NCI-H1105 treated with DMSO at 0.1 percent for 48 hours (cell line): ENCODE measurements at places on chromosomes 7 and 10.

DNA sequence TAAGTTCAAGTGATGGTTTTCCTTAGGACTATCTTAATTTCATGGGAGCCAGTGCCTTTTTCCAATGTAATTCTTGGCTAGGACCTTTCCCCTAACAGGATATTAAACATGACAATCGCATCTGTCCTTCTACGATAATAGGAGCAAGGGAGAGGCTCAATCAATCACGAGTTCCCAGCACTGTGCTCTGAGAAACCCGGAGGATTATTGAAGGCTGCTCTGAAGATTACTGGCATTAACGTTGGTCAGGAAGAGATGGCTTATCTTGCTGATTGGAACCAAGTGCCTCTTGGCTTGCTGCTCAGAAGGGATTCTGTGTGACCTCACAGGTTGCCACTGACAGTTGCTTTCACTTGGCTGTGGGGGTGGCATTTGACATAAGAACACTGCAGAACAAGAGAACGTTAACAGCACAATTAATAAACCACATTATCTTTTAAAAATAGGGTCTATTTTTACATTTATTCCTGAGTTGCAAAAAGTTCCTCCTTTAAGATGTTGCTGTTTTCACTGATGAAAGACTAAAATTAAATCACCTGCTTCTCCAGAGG, 252.1 kb upstream of the TAC1 start:
- no peak for DNase-seq

GRCh38 chr7:3194501-3195141, 106.4 kb upstream of the SDK1 start:
- DNase-seq = no peak

GRCh38 chr10:50517626-50518025, 106.1 kb downstream of the SGMS1 start:
- DNase-seq = no peak

- DNase-seq = no peak
These were observed 225.9 kb downstream of the WDR11 start for GRCh38 chr10:121076776-121077715.

GRCh38 chr7:4683043-4683883, 1.2 kb downstream of the FOXK1 start:
- no peak for DNase-seq

- no peak for DNase-seq
These were observed 132.9 kb upstream of the FAM3C start for GRCh38 chr7:121529003-121529402.

DNA sequence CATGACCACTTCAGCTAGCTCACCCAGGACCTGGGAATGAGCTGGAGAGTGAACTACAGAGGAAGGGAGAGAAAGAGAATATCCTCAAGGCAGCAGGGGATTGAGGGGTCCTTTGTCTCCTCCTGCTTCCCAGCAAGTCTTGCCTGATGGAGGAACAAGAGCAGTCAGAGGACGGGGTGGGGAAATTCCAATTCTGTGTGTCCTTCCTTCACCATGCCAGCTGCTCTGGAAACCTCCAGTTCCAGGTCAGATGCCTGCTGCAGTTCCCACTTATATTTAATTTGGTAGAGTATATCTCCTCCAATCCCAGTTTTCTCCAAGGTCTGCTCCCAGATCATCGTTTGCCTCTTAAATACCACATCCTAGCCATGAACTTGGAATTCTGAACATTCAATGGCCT, 21.4 kb upstream of the LEP start:
- no peak for DNase-seq

DNA sequence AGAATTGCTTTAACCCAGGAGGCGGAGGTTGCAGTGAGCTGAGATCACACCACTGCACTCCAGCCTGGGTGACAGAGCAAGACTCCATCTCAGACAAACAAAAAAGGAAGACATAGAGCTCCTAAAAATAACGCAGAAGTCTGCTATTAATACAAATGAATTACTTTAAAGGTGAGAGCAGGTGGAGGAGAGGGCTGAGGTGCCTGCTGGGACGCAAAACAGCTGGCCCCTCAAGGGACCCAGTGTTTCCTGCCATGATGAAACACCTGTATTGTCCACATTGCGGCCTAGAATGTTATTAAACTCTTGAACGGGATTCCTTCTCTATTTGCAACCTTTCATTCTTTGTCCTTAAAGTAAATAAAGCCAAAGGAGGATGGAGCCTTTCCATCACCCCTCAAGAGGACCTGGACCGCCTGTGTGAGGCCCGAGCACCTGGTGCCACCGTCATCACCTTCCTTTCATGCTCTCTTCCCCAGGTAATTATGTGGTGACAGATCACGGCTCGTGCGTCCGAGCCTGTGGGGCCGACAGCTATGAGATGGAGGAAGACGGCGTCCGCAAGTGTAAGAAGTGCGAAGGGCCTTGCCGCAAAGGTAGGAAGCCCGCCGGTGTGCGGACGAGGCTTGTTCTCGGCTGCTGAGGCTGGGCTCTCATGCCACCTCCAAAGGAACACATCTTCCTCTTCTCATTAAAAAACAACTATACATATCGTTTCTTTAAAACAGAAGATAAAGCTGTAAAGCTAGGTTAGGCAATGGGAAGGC, 136.7 kb downstream of the EGFR start:
- DNase-seq = peak; percentile 47

- DNase-seq = no peak
These were observed 19.1 kb downstream of the ADAM8 start for GRCh38 chr10:133257489-133258065.

- no peak for DNase-seq
These were observed 432.7 kb upstream of the VSTM2A start for GRCh38 chr7:54109501-54109900.

- DNase-seq = no peak
These were observed 75.1 kb downstream of the ZMIZ1 start for GRCh38 chr10:79143879-79144278.

GRCh38 chr7:1569016-1569415, 816 bp downstream of the PSMG3 start:
- DNase-seq = no peak

- no peak for DNase-seq
These were observed 199.2 kb upstream of the KMT2E start for GRCh38 chr7:104814671-104815400.

- DNase-seq = no peak
These were observed 9.8 kb downstream of the SAP25 start for GRCh38 chr7:100563809-100564400.

DNA sequence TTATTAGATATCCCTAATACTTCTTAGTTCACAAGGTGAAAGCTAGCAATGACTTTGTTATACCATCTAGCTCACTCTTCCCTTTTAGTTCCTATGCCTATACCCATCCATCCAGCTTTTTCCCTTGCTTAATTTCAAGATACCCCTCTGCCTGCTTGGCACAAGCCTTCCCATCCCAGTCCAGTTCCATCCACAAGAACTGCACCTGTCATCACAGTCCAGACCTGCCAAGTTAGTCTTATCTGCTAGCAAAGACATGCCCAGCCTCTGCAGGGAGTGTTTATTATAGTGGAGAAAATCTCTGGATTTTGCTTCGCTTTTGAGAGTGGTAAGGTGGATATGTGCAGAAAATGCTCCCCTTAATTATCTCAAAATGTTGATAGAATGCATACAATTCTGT, 158.2 kb downstream of the ST7 start:
- peak; percentile 57 for DNase-seq

DNA sequence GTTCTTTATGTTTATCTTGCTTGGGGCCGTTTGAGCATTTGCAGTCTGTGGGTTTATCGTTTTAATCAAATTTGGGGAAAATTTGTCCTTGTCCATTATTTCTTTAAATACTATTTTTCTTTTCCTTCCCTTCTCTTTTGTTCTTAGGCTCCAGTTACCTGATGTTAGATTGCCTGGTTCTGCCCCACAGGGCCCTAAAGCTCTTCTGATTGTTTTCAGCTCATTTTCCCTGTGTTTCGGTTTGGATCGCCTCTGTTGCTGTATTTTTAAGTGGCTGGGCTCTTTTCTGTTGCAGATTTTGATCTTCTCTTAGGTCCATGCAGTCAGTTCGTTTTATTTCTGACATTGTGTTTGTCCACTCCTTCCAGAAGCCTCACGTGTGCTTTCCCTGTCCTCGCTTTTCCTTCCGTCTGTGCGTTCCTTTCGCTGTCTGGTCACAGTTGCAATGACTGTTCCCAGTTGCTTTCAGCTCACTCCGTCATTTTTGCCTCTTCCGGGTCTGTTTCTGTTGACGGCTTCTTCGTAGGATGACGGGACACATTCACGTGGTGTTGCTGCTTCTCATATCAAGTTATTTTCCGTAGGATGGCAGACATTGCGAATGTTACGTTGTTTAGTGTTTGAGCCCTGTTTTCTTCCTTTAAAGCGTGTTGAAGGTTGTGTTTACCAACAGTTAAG, 111.4 kb downstream of the INPP5A start:
- DNase-seq = no peak

GRCh38 chr10:69636626-69637605, 6.9 kb downstream of the FAM241B start:
- DNase-seq = peak; percentile 33

DNA sequence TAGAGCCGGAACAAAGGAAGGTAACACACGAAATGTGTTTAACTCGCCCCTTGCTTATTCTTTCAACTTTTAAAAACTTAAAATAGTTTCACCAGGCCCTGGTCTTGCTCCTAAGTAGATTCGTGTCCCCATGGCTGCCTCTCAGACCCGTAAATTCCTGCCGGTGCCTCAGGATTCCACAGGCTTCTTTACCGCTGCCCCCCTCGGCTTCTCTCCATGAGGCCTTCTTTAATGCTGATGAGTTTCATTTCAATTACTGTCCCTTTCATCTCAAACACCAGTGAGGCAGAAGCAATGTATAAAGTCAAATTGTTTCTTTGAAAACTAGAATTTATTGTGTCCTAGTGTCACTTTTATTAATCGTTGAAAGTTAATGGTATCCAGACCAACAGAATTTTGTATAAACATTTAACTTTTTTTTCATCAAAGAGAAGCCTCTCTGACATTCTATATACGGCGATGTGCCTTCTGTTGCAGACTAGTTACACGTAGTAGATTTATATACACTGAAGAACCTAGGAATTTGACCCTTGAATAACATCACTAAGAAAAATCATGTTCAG, 225.2 kb downstream of the C7orf25 start:
- no peak for DNase-seq

- no peak for DNase-seq
These were observed 10.4 kb upstream of the FAS start for GRCh38 chr10:88980247-88980646.

DNA sequence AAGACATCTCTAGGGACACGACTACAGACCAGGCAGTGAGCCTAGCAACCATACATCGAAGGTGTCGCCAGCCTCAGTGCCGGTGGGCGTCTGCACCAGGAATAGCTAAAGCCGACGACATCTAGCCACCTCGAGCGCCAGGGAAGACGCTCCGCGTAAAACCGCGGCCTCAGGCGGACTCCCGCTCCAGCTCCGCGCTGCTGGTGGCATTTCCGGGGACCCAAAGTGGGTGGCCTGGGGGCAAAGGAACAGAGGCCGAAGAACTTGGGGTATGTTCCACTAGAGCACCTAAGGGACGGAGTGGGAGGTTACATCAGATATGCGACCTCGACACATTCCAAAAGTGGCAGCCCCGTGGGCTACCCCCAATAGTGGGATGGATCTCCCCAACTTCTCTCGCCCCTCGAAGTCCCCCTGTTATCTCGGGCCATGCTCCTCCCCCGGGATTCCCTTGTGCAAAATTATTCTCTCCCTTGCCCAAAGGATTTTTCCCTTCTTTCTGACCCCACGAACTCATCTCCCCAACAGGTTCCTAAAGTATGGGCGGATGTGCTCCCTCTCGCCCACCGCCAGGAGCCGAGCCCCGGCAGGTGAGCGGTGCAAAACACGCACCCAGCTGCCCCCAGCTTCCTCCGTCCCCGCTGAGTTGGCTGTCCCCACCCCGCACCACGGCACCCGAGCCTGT, 1.2 kb downstream of the KCNMA1 start:
- peak; percentile 7 for DNase-seq

GRCh38 chr7:157274991-157275427, 61.8 kb upstream of the DNAJB6 start:
- DNase-seq = no peak

GRCh38 chr7:158975526-158976467, 119.4 kb downstream of the DYNC2I1 start:
- peak; percentile 52 for DNase-seq

- no peak for DNase-seq
These were observed 66.6 kb upstream of the SYPL1 start for GRCh38 chr7:106178593-106179134.

DNA sequence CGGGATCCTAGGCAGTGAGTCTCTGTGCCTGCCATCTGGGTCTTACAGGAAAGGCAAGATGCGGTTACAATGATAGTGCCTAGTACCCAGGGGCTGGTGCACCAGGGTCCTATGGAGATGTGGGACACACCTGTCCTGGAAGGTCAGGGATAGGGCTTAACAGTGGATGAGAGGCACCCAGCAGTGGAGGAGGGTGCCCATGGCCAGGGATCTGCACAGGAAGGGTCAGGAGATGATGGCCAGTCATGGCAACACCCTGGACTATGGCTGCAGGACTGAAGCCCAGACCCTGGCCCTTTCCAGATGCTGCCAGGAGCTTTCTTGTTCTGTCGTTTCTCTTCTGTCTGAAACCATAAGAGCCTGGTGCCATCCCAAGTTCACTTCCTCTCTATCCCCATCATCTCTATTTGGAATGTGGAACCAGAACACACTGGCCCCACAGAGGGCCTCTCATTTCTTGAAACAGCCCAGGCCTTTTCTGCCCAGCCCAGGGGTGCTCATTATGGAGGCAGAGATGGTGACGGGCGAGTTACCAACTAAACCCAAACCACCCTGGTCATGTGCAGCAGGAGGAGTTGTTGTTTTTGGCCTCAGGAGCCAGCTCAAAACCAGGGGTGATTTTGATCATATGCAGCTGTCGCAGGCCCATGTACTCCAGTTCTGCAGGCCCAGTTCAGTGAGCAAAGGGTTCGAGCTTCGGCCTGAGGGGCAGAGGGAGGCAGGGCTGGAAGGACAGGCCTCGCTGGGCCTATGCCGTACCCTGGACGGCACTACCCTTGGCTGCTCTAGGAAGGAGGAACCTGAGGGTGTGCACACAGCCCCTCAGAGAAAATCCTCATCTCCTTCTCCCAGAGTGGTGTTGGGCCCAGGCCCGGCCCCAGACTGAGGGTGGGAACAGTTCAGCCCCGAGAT, 52.6 kb upstream of the GDF10 start:
- no peak for DNase-seq

GRCh38 chr10:70197235-70197945, 27.1 kb upstream of the SAR1A start:
- DNase-seq = no peak

DNA sequence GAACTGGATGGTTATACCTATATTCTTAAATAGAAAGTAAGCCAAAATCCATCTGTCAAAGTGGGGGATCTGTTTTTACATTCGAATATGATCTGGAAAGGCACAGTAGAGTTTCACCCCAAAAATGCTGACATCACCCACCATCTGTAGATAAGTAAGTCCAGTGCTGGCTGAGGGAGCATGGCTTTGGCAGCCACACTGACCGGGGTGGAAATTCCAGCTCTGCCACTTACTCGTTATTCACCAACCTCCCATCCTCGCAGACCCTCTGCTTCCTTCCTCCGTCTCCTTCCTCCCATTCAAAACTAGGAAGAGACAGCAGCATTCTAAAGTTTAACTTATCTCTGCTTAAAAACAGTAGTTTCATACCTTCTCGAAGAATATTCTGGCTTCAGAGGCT, 84.9 kb upstream of the GATA3 start:
- DNase-seq = no peak
